Pulmonary artery endothelial cell (primary cell): ENCODE measurements at places on chromosomes 4 and X. TPM values are rescaled to one million over a fixed set of nuclear protein-coding genes. Genes with fewer than 3 reads are reported as not detected.

TREX2 gene
- 0.73 and 1.0 TPM in 2 replicates for total RNA-seq

MAGIX gene
- 0.59 and 1.2 TPM in 2 replicates for total RNA-seq

UCP1 gene
- total RNA-seq, result not detected in 2 replicates

DMRTC1 gene
- total RNA-seq, result not detected in 2 replicates

GAR1 gene
- total RNA-seq, result 6.1 and 8.2 TPM in 2 replicates

CTAG1A gene
- not detected in 2 replicates for total RNA-seq

TEC gene
- total RNA-seq, result 0.13 and 0.81 TPM in 2 replicates

DNA sequence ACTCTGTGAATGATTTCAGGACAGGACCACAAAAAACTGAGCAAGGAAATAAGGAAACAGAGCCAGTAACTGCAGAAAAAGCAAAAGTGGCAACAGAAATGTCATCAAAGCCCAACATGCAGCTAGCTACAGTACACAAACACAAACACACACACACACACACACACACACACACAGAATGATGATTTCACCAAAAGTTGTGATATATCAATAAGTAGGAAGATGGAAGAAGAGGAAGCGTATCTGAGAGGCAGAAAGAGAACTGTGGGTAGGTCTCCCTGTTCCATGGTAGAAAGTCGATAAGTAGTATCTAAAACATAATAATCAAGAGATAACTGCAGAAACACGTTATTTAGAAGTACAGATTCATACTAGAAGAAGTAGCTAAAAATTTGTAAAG lies 148.3 kb downstream of the MGST2 start:
- DNase-seq, result no peak

GRCh38 chr4:97670703-97671269 lies 472.5 kb downstream of the STPG2 start:
- DNase-seq, result no peak

DNA sequence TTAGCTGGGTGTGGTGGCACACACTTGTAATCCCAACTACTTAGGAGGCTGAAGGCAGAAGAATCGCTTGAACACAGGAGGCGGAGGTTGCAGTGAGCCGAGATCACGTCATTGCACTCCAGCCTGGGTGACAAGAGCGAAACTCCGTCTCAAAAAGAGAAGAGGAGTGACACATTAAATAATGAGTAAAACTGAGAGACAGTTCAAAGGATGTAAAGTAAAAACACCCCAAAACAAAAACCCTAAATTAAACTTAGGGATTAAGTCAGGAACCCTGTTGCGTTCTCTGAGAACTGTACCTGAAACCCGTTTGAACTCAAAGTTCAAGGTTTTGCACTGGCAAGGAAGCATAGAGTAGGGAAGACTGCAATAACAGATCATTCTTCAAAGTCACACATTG lies 141.7 kb downstream of the BRWD3 start:
- DNase-seq, result no peak

DNA sequence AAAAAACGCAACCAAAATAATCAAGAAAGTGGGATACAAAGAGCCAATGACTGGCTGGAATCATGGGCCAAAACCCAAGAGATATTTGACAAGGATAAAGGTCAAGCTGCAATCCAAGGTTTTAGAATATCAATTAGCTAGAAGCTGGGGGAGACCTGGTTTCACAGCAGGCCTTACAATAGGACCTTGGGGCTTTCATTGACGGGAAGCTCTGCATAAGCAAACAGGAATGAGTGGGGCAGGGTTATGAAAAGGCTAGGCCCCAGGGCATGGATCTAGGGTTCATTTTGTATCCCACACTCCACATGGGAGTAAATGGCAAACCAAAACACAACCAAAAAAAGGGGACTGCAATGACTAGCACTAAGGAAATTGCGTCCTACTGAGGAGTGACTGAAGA lies 215.3 kb downstream of the HS6ST2 start:
- DNase-seq, result no peak

DNA sequence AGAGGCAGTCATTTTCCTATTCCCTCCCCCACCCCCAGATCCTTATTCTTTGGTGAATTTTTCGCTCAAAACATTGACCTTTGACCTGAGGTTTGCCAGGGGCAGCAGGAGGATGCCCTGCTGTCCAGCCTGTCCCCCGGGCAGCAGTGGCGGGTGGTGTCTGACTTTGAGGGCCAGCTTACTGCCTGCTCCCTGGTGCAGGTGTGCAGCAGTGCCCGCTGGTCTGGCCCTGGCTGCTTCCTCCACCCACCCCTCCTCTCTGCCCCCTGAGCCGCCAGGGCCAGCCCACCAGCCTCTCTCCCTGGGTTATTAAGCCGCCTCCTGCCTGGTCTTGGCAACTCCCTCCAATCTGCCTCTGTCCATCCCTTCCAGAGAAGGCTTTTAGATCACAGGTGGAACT lies 40.8 kb upstream of the GRPEL1 start:
- DNase-seq, result no peak

DNA sequence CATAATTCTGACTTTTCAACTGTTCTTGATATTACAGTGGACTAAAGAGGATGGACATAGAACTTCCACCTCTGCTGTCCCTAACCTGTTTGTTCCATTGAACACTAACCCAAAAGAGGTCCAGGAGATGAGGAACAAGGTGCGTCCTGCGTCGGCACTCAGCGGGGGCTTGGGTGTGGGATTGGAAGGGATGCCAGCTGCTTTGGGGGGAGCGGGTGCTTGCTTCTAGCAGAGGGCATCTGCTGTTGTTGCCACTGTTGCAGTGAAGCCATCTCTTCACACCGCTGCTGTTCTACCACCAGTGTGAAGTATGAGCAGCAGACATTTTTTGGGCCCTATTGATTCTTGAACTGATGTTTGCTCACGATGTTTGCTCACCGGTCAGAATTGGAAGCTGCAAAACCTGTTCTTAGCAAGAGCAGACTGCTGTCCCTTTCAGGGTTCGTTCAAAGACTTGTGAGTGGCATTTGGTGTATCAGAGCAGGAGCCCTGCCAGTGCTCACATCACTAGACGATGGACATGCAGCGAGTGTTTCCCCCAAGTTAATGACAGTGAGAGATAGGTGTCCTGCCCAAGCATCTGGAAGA lies 55.4 kb downstream of the NOP14 start:
- no peak for DNase-seq

GRCh38 chr4:132918096-132918495 lies 231.0 kb upstream of the PCDH10 start:
- no peak for DNase-seq

GRCh38 chr4:155271557-155271956 lies 63.1 kb downstream of the NPY2R start:
- no peak for DNase-seq

- no peak for DNase-seq
Measured at GRCh38 chr4:66328803-66329574, 658.7 kb upstream of the EPHA5 start.

GRCh38 chr4:189445613-189446012 lies 495.1 kb upstream of the FRG1 start:
- DNase-seq, result no peak

- no peak for DNase-seq
Measured at GRCh38 chr4:146330392-146330791, 116.1 kb downstream of the REELD1 start.

DNA sequence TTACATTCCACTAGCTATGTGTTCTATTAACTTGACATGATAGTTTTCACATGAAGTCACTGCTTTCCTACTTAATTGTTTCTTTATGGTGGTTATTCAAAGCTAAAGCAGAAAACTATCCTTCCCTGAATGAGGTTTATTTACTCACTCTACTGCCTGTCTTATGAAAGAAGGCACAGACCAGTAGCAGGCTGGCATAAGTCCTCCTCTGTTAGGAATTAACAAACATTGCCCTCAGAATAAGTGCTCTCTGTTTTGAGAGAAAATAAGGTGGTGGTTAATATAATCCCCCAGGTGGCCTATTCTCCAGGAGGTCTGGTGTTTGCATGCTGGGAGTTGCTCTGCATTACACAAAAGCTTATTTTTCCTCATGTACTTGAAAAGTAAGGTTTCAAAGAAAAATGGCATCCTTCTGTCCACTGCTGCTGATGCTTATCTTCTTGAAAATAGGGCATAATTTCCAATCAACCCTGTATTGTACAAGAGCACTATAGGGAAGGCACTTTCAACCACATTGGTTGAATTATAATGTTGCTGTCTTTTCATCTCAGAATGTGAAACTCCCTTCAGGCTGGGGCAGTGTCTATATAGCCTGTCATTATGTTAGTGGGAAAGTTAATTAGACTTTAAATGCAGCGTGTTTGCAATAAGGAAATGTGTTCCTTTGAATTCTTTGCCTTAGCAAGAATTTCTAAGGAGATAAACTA lies 119.7 kb upstream of the TBC1D9 start:
- DNase-seq, result no peak

GRCh38 chrX:45775468-45775867 lies 574.8 kb upstream of the DIPK2B start:
- peak; percentile 76 for DNase-seq

GRCh38 chrX:107773206-107773605 lies 2.4 kb downstream of the TSC22D3 start:
- no peak for DNase-seq

GRCh38 chrX:13695601-13696115 lies 6.7 kb downstream of the RAB9A start:
- no peak for DNase-seq

DNA sequence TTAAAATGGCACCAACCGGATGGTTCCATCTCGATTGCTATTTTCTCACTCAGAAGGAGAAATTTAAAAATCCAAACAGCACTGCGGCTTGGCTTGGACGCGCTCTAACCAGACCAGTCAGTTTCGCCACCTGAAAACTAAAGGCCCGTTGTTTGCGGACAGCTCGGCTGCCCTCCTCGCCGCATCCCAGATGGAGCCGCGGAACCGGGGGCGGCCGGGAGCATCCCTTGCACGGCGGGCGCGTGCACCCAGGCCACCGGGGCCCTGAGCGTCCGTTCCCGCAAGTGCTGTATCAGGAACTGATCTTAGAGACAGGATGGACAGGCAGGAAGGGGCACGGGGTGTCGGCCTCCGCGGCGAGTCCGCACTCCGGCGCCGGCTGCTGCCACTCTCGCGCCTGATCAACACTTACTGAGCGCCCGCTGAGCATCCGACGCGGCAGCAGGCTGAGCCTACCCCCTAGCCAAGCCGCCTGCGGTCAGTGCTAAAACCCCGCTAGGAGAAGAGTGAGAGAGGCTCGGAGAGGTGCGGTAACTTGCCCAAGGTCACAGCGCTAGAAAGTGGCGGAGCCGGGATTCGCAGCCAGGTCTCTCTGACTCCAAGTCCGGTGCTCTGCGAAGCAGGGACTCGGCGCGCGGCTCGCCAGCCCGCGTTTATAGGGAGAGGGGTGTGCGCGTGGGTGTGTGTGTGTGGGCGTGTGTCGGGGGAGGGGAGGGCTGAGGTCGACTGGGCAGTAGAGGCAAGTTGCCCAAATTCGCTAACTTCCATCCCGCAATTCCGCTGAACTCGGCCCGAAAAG lies at the start of gene CITED1:
CITED1 (minus strand) TSS at position 629 of the 799 bp plus-strand sequence. CDS start 3,045 bp downstream, outside the sequence.
- no peak for DNase-seq

GRCh38 chr4:112766422-112766821 lies 129.5 kb downstream of the LARP7 start:
- no peak for DNase-seq

DNA sequence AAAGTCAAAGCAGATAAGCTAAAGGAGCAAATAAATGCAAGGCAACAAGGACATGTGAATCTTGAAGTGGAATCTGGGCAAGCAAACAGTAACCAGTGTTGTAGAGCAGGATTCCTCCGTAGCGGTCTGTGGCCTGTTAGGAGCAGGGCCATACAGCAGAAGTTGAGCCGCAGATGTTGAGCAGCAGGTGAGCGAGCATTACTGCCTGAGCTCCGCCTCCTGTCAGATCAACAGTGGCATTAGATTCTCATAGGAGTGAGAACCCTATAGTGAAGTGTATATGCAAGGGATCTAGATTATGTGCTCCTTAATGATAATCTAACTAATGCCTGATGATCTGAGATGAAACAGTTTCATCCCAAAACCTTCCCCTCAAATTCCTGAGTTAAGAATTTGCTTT lies 550.7 kb downstream of the ADGRL3 start:
- no peak for DNase-seq

- DNase-seq, result no peak
Measured at GRCh38 chrX:121308276-121308805, 260.9 kb downstream of the GLUD2 start.

DNA sequence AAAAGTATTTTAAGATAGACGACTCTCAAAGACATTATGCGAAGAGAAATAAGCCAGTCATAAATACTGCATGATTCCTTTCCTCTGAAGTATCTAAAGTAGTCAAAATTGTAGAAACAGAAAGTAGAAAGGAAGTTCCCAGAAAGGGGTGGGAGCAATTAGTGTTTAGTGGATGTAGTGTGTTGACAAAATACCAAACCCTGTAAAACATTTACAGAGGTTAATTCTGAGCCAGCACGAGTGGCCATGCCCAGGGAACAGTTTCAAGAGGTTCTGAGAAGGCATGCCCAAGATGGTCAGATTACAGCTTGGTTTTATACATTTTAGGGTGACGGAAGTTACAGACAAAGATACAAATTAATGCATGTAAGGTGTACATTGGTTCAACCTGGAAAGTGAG lies 34.4 kb upstream of the SLC25A4 start:
- no peak for DNase-seq

GRCh38 chrX:110021258-110022022 lies 18.5 kb downstream of the TMEM164 start:
- DNase-seq, result peak; percentile 11

GRCh38 chrX:27608671-27609070 lies 18.5 kb downstream of the DCAF8L2 start:
- DNase-seq, result no peak

DNA sequence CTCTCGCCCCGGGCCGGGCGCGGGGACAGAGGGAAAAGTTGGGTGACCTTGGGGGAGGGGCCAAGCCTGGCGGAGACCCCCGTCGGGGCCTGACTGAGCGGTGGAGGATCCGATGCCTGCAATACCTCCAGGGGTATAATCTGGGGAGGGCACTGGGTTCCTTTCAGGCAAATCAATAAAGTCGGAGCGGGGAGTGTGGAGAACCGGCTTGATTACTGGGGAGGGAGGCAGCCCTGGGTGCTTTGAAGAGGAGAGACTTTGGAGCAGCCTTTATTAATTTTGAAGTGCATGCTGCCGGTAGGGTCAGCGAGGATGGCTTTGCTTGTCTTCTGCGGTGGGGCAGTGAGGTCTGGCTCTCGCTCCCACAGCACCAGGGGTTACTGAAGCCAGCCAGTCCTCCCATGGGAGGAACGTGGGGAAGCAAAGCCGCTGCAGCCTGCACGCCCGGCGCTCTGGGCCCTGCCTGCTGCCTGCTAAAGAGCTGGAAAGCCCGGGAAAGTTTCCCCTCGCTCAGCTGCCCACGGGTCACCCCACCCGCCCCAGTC lies 403 bp upstream of the LGI2 start:
- no peak for DNase-seq
